ENCODE measurements at places on chromosomes 2 and 18. TPM values are rescaled to one million over a fixed set of nuclear protein-coding genes. Genes with fewer than 3 reads are reported as not detected.

Gene AQP4
- 0.80 TPM for total RNA-seq

Gene FBXO41
- total RNA-seq = 1.3 TPM

Gene USP37
- total RNA-seq = 16.1 TPM

Gene EIF2B4
- 40.3 TPM for total RNA-seq

DNA sequence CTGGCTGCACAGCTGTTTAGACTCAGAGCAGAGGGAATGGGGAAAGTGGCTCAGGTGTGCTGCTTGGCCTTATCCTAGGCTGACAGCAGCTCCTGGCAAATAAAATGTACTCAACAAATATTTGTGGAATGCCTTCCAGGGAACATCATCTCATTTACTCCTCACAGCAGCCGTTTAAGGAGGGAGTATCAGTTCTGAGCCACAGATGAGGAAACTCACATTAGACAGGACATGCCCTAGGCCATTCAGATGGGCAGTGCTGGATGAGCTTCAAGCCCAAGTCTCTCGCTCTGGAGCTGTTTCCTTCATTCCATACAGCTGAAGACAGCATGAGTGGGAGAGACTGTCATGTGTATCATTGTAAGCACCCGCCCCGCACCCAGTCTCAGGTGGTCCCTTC is 129.6 kb upstream of the CNGA3 start:
- DNase-seq = no peak

DNA sequence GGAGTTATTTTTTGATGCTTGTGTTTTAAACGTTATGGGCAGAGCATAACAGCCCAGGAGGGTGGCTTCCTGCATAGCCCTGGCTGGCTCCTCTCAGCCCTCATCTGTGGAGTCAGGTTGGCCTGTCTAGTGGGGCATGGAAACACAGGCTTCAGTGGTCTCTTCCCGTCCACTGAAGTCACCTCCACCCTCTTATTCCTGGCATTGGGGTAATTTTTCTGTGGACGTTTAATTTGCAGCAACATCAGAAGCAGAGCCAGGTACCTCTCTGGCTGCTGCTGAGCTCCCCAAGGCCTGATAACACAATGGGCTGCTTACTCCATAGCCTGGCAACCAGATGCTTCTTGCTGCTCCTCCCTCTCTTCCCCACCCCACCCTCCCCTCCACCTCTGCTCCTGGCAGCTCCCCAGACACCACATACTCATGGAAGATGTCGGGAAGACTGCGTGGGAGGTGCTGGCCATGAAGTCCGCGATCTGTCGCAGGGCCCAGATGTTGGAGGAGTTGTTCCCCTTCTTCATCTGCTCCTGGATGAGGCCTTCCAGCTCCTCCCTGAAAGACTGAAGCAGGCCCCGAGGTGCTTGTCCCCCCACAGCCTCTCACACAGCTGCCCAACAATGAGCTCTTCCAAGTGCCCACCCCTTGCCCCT is 64.0 kb downstream of the ADD2 start:
- peak; percentile 38 for DNase-seq

DNA sequence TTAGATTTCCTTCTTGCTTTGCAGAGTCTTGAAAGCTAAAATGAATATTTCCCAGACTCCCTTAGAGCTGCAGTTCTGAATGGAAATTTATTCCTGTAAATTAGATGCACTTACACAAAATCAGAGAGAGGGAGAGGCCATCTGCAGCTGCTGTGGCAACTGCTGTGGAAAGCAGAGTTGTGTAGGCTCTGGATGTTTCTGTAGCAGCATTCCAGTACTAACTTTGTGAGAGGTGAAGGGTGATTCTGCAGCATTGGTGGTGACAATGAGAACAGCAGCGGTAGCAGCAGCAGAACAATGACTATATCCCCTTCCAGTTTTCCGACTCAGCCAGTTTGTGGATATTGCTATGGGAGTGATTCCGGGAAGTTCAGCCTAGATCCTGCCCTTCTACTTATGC is 433.0 kb upstream of the REG3G start:
- no peak for DNase-seq

DNA sequence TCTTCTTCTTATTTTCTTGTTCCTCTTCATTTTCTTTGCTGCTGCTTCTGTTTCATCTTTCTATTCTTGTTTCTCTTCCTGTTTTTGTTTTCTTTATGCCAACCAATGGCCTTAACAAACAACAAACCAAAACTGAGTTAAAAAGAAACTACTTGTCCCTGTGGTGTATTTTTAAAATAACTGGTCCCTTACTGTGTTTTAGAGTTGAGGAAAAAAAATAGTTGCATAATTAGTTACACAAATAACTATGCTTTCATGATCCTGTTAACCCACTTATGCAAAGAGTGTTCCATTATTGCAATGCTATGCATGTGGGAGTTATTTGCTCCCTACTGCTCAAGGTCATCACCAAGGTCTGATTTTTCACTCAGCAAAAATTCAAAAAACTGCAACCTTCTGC is 39.5 kb upstream of the IMP4 start:
- DNase-seq = no peak
